D721Med (cell line): ENCODE measurements at places on chromosomes 12 and 14.
A peak's percentile ranks its signal among the peaks of the same experiment; 100 is the strongest.

DNA sequence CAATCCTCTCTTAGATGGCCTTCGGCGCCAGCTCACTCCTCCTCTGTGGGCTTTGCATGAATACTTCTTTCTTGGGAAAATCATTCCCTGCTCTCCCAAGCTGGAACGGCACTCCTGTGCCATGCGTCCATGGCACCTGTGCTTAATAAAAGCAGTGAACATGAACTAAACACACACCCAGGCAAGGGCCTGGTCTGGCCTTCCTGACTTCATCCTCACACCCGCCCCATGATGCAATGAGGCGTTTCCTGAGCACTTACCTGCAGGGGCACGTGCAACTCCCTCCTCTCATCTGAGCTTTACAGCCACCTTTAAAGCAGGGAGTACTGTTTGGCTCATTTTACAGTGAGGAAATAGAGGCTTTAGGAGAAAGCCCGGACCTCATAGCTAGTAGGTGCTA is 219.8 kb downstream of the SLC41A2 start:
- no peak for DNase-seq

- no peak for DNase-seq
Measured at GRCh38 chr14:51865953-51866747, 5.7 kb downstream of the GNG2 start.

DNA sequence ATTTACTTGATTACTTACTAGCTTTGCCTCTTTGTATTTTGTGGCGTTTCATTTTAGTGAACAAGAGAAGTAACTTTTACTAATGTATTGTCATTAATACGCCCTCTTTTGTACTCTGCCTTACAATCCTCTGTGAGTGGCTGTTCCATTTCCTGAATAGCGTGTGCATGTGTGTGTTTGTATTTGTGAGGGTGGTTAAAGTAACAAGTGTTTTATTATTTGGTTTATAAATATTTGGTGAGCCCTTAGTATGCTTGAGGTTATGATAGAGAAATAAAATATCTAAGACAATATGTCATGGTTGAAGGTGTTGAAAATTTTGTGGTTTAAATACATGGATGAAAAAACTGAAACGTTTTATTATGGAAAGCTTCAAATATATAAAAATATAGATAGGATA is 71.7 kb upstream of the REP15 start:
- DNase-seq = no peak

GRCh38 chr12:27936196-27936595 is 36.3 kb downstream of the PTHLH start:
- no peak for DNase-seq

DNA sequence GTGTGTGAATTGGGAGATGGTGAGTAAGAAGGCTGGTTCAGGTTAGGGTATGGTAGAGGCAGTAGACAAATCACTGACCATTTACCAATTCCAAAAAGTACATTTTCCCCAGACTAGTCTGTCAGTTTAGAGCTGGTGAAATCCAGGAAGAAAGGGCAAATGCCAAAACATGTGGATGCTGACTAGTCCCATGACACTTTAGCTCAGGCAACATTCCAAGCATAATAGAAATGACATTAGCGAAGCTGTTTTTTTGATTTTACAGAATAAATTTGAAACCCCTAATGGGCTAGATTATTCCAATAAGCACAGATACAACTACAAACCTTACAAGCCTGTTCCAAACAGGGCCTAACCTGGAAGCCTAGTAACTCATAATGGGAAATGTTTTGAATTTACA is 884.2 kb downstream of the FLRT2 start:
- no peak for DNase-seq

- DNase-seq = no peak
Measured at GRCh38 chr12:32240831-32241230, 134.2 kb downstream of the BICD1 start.

DNA sequence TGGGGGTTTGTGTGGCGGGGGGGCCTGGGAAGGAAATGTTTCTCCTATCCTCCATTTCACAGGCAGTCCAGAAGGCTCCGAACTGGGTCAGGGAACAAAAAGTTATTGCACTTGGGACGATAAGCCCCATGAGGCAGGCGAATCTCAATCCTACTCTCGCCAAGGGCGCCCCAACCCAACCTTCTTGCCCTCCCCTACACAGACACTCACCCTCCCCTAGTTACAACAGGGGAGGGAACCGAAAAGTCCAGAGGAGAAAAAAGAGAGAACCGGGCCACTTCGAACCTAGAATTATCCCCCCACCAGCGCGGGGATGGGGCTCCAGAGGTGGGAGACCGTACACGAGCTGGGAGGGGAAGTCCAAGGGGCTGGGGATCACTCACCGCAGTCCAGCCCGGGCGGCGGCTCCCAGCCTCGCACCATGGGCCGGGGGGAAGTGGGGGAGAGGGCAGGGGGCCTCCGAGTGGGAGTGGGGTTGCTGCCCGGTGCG is 357 bp downstream of the HOMEZ start:
- no peak for DNase-seq

DNA sequence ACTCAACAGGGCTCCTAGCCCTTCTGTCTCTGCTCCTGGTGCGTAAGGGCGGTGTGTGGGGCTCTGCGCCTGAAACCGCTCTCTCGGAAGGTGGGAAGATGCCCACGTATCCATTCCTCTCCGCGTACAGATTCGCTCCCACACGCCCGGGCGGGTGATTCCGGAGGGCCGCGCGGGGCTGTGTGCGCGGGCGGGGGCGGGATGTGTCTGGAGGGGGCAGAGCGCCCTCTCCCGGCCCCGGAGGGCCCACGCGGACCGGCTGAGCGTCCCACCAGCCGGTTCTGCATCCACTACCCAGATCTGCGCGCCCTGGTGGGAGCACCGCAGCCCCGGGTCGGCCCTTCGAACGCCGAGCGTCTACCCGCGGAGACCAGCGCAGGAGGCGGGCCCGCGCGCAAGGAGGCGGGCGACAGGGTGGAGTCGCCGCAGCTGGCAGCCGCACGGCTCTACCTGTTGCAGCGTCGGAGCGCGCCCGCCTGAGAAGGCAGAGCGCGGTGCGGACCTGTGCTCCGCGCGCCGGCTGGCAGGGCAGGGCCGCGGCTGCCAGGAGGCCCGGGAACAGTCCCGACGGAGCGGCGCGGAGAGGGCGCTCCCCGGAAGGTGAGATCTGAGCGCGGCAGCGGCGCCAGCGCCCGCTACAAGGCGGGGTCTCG is 1.4 kb upstream of the KCNK13 start:
- peak; percentile 65 for DNase-seq
